ENCODE measurements at places on chromosomes 5 and 9.

DNA sequence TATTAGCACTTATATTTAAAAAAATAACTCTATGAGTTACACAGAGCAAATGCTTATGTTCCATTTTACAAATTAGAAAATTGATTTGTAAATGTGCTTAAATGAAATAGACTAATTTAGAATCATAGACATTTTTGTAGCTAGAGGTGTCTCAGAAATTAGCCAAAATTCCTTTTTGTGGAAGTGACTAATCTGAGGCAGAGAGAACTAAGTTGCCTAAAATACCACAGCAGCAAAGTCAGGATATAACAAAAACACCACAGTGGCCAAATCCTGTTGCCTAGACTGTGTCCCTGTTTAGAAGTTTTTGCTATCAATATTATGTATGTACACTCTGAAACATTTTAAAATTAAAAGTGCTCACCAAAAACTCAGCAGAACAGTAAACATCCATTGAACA is 18.7 kb downstream of the ADAMTSL1 start:
- no peak for DNase-seq

- DNase-seq, result no peak
Observed at GRCh38 chr5:36651761-36652685, 45.6 kb downstream of the SLC1A3 start.

GRCh38 chr9:127558581-127559246 is 53.4 kb upstream of the STXBP1 start:
- no peak for DNase-seq

DNA sequence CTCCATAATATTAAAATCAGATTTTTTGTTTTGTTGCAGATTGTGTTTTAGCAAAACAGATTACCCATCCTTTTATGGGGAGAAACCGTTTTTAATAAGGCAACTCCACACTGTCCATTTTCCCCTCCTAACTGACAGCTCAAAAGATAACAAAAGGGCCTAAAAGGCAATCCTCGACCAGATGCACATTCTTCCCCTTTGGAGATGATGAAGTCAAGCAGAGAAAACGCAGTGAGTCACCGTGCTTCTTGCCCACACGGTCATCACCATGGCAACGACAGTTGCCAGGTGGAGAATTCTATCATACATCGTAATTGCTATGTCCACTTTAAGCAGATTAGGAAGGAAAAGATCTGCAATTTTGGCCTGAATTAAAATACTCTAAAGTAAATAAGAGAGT is 96.4 kb downstream of the DIRAS2 start:
- DNase-seq, result no peak

DNA sequence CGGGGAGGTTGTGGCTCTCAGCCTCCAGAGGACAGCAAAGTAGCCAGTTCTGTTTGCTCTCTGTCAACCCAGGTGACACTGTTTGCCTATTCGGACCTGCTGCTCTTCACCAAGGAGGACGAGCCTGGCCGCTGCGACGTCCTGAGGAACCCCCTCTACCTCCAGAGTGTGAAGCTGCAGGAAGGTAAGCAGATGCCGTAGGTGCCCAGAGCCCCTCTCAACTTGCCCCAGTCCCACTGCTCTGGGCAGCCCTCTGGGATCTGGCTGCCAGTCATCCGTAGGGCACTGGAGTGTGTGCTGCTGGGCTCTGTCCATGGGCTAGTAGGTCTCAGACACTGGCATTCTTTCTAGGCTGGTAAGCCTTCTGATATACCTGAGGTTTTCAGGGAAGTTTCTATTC is 59.3 kb downstream of the RGS3 start:
- DNase-seq, result no peak

- no peak for DNase-seq
Observed at GRCh38 chr5:24385070-24385469, 259.7 kb downstream of the CDH10 start.

GRCh38 chr5:6003040-6003825 is 375.1 kb downstream of the MED10 start:
- DNase-seq, result no peak

DNA sequence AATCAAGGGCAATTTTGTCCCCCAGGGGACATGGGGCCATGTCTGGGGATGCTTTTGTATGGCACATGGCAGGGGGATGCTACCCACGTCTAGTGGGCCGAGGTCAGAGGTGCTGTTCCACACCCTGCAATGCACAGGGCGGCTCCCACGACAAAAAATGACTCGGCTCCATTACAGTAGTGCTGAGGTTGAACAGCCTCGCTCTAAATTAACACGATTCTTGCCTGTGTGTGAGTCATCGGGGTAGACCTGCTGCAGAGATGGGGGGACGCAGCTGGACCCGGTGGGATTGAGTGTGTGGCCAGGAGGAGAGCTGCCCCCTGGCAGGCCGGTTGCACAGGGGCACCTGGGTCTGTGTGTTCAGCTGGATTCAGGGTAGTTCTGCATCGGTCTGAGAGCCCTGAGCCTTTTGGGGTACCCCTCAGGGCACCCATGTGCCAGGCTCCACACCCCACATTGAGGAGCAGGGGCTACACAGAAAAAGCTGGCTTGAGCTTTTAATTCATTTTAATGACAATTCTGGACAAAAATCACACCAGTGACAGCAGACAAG is 20.0 kb upstream of the COL5A1 start:
- DNase-seq, result no peak

- no peak for DNase-seq
Observed at GRCh38 chr9:63859475-63860215, 1425.4 kb downstream of the FOXD4L5 start.

- no peak for DNase-seq
Observed at GRCh38 chr5:169571355-169571754, 12.2 kb upstream of the SPDL1 start.

DNA sequence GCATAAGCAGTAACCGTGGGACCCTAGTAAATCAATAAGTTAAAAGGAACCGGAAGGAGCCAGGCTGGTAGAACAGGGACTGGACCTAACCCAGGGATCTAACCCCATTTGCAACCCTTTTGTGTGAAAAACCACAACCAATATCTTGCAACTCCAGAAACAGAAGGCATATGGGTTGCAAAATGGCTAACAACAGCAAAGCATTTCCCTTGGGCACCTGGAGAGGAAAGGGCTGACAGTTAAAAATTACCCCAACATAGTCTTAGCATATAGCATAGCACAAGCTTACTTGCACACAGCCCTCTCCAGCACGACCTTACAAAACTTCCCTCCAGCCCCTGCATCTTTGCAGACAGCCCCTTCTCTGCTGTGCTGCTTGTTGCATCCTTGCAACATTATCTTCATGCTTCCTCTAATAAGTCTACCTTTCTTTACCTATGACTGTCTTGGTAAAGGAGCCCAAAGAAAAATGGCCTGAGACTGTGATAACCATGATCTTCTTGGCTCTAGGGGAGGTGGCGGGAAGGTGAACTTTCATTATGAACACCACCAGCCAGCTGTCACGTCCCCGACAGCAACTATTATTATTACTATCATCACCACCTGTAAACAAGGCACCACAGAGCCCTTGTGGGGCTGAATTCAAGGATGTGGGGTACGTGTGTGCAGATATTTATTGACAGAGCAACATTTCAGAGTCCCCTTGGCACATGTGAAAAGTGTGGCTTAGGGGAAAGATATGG is 49.8 kb downstream of the PRRC1 start:
- no peak for DNase-seq

GRCh38 chr9:120872791-120873502 is 4.0 kb downstream of the PHF19 start:
- DNase-seq, result no peak

DNA sequence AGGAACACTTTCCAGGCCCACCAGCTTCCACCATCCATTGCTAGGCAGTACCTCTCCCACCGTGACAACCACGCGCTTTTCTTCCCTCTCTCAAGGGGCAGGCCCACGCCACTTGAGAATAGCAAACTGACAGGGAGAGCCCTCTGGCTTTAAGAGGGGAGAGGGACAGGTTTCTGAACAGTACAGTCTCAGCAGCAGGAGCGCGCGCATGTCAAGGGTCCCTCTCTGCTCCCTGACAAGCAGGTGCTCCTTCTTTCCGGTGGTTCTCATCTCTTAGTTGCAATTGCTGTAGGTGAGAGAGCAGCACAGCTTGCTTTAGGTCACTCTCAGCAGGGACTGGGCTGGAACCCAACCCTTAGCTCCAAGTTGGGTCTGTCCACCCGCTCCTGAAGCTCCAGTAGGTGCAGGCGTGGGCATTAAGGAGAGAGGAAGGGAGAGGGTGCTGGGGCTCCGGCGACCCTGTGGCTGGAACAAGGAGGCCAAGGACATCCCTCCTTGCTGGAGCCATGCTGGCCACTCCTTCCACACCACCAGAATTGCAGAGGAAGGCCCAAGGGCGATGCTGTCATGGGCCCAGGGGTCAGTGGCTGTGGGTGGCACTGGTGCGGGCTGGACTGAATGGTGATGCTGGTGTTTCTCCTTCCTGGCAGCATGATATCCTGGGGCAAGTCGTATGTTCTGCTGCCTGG is 9.0 kb upstream of the PHF2 start:
- DNase-seq, result no peak

GRCh38 chr9:95021166-95021886 is 294.8 kb downstream of the AOPEP start:
- DNase-seq, result no peak

DNA sequence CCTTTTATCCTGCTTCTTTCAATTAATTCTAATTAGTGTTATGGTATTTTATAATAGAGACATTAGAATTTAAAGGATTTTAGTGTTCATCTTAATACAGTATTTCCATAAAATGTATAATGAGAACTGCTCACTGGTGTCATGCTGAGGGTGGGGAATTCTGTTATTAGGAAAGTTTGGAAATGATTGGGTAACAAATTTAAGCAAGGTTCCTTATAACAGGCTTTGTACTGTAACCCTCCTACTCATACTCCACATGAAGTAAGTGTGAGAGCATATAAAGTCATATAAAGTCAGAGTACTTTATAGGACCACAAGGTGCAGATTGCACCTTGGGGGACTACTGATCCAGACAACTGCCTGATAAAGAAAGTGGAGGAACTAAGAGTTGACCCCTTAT is 42.2 kb downstream of the SV2C start:
- no peak for DNase-seq

DNA sequence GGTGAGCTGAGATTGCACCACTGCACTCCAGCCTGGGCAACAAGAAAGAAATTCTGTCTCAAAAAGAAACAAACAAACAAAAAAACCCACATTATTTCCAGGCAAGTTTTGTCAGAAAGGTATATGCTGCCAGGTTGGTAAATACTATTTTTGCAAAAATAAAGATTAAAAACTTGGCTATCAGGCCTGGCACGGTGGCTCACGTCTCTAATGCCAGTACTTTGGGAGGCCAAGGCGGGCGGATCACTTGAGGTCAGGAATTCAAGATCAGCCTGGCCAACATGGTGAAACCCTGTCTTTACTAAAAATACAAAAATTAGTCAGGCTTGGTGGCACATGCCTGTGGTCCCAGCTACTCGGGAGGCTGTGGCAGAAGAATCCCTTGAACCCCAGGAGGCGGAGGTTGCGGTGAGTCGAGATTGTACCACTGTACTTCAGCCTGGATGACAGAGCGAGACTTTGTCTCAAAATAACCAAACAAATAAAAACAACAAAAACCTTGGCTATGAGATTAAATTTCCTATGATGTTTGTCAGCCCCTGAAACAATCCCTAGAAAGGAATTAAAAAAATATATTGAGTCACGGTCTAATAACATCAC is 22.7 kb downstream of the AGXT2 start:
- no peak for DNase-seq

DNA sequence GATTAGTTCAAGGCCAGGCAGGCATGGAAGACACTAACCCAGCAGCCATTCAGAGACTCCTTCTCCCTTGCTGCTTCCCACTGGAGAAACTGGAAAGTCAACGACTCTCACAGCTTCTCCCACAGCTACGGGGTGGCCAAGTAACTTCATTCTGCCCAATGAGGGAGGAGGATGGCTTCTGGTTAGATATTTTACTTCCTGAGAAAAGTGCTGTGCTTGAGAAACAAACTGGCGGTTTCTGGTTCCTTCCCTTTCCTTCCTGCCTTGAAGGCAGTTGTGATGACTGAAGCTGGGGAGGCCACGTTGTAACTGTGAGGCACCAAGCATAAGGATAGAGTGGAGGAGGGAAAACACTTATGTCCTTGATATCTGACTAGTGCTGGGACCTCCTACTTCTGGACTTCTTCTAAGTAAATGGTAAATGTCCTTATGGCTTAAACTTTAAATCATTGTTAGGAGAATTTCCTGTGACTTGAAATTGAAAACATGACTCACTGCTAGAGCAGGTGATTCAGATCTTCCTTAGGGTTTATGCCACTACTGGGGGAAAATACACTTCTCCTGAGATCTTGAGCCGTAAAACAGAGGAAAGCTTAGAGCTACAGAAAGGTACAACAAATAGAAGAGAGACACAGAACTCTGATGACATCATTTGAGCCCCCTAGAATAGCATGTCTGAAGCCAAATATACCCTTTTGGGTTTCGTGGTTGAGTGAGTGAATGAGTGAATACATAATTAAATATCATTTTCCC is 3.1 kb upstream of the GNPDA1 start:
- DNase-seq, result no peak

DNA sequence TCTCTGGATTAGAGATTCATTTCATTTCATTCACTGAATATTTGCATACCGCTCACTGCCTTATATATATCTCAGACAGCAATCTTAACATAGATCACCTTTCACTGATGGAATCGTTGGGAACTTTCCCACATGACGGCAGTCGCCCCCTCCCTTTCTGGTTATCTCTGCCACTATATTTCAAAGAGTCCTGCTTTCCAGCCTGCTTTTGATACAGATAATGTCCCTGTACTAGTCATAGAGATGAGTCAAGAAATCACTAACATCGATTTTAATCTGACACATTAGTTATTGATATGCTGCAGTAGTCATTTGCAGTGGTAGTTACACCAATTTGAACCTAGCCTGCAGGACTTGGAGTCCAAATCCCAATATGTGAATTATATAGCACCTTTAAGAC is 8.5 kb downstream of the ARSK start:
- no peak for DNase-seq

DNA sequence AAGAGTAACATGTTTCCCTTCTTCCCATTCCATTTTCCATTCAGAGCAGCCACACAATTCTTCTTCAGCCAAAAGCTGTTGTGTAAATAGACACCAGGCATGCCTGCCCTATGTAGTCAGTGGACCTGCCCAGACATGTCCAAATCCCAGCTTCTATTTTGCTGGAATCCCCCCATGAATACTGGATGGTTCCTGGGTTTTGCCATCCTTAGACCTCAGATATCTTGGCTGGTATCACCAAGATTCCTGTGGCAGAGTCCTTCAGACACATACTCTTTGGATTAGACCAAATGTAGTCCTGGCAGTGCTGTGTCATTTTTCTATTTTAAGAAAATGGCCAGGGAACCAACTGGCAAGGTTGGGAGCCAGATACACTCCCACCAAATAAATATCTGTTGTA is 10.3 kb downstream of the FST start:
- DNase-seq, result no peak

DNA sequence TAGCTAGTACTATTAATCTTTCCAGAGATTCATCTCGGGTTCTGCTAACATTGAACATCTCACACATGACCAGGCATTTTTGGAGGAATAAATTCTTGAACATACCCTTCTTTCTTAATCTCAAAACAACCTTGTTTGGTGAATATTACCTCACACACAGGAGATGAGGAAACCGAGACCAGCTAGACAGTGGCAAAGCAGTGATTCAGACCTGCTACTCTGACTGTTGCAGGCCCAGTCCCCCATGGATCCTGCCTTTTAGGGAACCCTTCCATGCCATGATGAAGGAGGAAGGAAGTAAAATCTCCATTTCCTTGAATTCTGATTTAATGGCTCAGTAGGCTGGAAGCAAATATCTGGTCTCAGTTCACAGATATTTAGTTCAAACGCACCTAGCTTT is 2.6 kb downstream of the PCSK5 start:
- DNase-seq, result no peak

Data from stimulated activated CD4-positive, alpha-beta T cell treated with anti-CD3 and anti-CD28 coated beads, TNF-alpha, amount 100 ng/mL, for 1 hour (primary cell).